ENCODE measurements at places on chromosomes 11 and 22.

DNA sequence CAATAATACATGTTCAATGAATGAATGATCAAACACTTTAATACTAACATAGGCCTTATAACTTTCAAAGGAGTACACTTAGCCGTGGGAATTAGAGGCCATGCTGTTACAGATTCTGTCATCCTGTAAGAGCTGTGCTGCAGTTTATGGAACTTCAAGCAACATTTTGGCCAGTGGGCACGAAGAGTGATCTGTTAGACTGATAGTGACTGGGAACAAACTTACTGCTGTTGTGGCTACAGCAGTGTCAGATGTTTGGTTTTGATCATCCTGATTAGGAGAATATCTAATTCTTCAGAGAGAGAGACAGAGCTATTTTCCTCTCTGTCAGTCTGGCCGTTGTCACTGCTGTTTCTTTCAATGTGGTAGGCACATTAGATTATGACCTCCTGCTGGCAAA lies 348.9 kb downstream of the NELL1 start:
- DNase-seq = peak; percentile 1

DNA sequence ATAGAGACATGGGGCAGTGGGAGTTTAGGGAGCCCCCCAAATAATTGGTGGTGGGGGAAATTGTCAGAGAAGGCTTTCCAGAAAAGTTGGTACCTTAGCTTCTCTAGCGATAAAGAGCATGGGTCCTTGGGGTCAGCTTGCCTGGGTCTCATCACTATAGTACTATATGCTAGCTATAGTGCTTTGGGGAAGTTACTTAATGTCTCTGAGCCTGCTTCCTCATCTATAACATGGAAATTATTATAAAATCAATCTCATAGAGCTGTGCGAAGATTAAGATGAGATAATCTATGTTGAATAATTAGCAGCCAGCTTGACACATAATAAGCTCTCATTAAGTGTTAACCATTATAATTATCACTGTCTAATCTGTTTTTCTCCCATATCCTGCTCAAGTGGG lies 41.2 kb downstream of the STIM1 start:
- no peak for DNase-seq

- no peak for DNase-seq
Measured at GRCh38 chr11:73070653-73071052, 71.5 kb downstream of the FCHSD2 start.

GRCh38 chr22:20433191-20433590 lies 4.4 kb downstream of the SCARF2 start:
- DNase-seq = no peak

DNA sequence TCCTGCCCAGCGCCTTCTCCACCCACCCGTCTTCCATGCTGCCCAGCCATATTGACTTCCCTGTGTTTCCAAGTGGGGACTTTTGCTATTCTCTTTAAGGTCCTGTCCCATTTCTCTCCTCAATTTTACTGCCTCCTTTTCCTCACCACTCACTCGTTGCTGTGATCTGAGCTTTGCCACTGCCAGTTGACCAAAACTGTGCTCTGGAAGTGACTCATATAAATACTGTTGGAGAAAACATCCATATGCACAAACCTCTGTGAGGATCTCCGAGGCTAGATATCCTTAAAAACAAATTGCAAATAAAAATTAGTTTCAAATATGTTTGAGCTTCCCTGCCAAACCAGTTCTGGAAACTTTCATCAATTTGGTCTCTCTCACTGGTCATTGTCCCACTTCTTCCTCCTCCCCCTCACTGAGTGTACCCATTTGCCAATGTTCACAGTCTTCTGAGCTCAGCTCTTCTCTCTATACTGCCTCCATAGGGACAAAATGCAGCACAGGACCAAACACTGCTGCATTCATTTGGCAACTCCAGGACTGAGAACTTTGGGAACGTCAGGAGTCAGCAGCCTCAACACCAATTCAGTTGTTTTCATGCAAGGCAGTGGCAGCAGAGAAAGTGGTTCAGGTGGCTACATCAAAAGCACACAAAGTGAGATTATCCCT lies 34.0 kb upstream of the MMP13 start:
- DNase-seq = no peak

GRCh38 chr11:126797457-126798169 lies 203.0 kb downstream of the KIRREL3 start:
- no peak for DNase-seq

GRCh38 chr11:75214411-75214821 lies 26.2 kb upstream of the TPBGL start:
- peak; percentile 96 for DNase-seq

- DNase-seq = no peak
Measured at GRCh38 chr22:38442967-38443627, 11.9 kb downstream of the KCNJ4 start.

DNA sequence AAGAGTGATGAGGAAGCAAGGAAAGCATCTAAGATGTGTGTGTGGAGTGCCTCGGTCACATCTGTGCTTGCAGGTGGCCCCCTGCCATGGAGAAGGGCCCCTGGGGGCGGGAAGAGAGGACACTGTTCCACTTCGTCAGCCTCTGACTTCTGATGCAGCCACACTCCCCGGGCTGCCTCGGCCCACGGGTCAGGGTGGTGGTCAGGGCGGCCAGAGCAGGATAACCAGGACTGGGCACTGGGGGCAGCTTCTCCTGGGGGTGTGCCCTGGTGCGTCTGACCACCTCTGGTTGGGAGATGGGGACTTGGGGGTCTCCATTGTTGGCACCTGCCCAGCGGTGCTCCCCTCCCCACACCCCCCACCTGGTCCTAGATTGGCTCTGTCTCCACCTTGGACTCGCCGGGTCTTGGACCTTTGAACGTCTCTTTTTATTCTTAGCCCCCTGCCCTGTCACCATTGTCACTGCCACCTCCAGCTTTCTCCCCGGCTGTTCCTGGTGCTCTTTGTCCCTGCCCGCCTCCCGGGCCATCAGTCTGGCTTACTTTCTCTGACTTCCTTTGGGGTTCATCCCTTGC lies 114.4 kb downstream of the KIAA1671 start:
- DNase-seq = no peak

DNA sequence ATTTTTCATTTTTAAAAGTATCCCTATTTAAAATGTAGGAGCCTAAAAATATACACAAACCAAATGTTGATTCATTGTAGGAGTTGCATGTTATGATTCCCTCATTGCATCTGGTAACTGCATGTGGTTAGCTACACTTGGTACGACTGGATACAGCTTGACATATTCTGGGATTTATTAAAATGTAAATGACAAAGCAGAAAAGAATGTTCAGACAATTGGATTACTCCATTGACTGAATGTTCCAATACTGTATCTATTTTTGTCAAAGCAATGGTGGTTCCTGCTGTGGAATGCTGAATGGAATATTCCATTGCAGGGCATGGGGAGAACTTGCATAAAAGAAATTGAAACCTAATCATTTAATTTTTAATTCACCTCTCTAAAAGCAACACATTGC lies 30.8 kb downstream of the BLID start:
- no peak for DNase-seq

DNA sequence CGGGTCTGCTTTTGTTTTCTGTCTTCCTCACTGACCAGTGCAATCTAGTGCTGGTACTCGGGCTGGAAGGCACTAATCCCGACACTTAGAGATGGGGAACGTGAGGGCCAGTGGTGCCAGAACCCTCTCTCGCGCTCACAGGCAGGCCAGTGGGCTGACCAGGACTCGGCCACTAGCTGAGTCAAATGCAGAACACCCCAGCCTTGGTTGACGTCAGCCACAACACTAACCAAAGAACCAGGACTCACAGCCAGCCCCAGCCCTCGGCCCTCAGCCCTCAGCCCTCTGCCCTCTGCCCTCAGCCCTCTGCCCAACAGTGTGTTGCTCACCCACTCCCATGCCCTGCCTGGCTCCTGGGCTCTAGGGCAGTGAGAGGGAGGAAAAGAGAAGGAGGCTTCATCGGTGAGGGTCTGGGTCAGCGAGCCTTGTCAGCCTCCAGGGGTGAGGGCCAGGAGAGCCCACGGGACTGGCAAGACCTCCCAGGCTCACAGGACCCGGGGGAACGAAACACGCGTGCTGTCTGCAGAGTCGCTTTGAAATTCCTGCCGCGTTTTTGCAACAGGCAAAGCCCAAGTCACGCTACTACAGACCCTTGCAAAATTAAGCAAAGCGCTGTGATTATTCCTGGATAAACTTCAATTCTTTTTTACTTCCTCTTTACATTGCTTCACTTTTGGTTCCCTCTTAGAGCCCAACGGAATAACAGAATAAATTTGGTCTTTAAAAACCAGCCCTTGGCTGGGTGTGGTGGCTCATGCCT lies 27.5 kb downstream of the KIAA0930 start:
- peak; percentile 62 for DNase-seq

GRCh38 chr11:80365076-80365725 lies 924.4 kb upstream of the TENM4 start:
- no peak for DNase-seq

GRCh38 chr11:72513411-72513810 lies 79.1 kb upstream of the CLPB start:
- DNase-seq = peak; percentile 28

- DNase-seq = no peak
Measured at GRCh38 chr11:83044958-83045712, 26.6 kb downstream of the RAB30 start.

GRCh38 chr22:49930596-49931412 lies 12.4 kb downstream of the CRELD2 start:
- DNase-seq = peak; percentile 93

DNA sequence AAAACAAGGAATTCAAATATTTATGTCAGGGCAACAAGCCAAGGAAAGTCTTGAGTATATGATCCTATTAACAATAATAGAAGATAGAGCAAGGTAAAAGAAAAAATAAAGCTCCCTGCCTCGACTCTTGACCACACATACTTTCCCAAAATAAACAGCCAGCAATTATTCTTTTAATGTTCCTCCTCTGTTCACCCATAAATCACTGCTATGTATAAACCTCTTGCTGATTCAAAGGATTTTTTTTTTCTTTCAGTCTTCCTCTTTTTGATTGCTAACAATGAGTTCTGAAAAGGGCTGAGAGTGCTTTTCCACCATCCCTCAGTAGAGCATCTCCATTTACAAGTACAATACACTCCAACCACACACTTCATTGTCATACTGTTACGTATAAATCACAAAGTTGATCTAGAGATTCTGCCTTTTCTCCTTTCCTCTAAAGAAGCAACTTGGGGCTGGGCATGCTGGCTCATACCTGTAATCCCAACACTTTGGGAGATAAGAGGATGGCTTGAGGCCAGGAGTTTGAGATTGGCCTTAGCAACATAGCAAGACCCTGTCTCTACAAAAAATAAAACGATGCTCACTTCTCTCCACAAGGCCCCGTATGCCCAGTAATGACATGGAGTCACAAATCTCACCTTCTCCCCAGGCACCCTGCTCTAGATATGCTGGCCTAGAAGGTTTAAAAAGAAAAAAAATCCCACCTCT lies 24.0 kb downstream of the RAB30 start:
- DNase-seq = no peak

DNA sequence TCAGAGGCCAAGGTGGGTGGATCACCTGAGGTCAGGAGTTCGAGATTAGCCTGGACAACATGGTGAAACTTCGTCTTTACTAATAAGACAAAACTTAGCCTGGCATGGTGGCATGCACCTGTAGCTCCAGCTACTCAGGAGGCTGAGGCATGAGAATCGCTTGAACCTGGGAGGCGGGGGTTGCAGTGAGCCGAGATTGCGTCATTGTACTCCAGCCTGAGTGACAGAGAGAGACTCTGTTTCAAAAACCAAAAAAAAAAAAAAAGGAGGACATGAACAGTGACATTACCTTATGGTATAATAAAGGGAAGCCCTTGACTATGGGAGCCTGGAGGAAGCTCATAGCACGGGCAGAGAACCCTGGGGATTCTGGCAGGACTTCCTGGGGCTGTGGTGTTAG lies 16.5 kb upstream of the PLEKHB1 start:
- no peak for DNase-seq

GRCh38 chr11:9568854-9569587 lies 4.4 kb upstream of the WEE1 start:
- peak; percentile 83 for DNase-seq

DNA sequence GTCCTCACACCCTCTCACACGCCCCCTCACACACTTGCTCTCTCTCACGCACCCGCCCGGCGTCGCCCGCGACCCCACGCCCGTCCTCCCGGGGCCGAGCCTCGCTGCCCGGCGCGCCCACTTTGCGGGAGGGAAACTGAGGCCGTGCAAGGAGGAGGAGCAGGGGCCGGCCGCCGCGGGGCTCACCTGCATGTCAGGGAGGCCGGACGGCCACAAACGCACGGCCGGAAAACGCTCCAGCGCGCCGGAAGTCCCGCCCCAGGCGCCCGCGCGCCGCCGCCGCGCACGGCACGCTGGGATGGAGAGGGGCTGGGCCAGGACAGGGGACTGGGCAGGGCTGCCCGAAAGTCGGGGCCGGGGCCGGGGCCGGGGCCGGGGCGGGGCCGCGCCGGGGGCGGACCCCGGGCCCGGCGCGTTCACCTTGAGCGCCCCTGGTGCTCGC lies at the start of gene CHID1:
TSS of gene CHID1 (minus strand) at position 222 of the 442 bp plus-strand sequence. CDS start 5,994 bp downstream, outside the sequence.
- DNase-seq = peak; percentile 94

DNA sequence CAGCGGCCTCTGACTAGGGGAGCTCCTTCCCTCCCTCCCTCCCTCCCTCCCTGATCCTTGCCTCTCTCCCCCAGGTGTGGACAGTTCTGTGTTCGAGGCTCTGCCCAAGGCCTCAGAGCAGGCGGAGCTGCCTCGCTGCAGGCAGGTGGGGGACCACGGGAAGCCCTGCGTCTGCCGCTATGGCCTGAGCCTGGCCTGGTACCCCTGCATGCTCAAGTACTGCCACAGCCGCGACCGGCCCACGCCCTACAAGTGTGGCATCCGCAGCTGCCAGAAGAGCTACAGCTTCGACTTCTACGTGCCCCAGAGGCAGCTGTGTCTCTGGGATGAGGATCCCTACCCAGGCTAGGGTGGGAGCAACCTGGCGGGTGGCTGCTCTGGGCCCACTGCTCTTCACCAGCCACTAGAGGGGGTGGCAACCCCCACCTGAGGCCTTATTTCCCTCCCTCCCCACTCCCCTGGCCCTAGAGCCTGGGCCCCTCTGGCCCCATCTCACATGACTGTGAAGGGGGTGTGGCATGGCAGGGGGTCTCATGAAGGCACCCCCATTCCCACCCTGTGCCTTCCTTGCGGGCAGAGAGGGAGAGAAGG lies 11.1 kb upstream of the POU2F3 start:
- DNase-seq = no peak

DNA sequence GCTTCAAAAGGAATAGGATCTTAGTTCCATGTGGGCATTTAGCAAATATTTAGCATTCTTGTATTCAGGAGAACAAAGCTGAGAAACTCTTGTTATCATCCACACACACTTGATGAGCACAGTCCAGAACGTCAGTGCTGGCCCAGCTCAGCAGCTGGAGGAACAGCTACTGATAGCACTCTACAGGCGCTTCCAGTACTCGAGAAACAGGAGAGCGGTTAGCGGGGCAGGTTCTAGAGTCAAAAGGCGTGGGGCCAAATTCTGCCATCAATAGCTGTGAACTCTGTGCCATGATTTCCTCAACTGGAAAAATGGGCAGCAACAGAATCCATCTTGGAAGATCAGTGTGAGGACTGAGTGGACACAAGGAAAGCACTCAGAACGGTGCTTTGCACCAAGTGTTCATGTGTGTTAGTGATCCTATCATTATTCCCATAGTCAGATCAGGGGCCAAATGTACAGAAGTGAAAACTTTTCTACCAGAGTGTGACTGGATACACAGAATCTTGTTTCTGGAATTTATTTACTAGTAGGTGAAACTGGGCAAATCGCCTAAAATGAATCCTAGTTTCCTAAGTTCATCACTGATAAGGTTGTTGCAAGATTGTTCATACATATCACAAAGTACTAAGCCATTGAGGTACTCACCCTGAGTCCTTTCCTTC lies 3.2 kb downstream of the JOSD1 start:
- DNase-seq = peak; percentile 81
